ENCODE measurements at places on chromosomes 16 and 17. TPM values are rescaled to one million over a fixed set of nuclear protein-coding genes. Genes with fewer than 3 reads are reported as not detected.

DNA sequence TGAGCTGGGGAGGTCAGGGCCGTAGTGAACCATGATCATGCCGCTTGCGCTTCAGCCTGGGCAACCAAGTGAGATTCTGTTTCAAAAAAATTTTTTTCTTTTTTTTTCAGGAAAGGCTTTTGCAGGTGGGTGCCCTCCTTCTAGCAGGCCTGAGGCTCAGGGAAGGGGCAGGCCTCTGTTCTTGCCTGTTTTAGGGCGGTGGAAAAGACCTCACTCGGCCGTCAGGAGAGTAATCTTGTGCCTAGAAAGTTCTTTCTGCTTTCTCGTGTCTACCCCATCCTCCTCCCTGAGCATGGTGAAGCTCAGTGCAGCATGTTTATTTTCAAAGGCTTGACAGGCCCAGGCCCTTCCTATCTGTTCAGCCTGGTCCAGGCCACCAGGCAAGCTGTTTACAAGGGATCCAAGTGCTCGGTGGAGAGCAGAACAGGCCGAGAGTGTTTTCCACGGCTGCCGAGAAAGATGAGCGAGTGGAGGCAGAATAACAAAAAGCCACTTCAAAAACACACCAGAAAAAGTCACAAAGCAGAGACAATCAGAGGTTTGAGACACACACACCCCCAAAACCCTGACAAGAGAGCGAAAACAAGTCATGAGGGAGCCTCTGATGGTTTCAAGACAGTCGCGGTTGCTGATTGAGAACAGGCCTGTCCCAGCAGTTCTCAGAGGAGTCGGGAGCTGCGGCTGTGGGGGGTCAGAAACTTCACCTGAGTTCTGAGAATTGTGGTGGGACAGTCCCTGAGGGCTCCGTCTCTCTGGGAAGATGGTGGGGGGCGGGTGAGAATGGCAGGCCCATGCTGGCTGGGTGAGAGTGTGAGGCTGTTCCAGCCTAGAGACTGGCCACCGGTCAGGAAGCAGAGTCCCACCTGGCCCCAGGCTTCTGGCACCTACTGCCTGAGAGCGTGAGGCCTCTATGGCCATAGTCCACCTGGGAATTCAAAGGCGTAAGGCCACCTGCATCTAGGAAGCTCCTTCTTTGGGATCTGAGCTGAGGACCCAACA, 37.5 kb upstream of the CCR7 start:
- DNase-seq, result no peak

DNA sequence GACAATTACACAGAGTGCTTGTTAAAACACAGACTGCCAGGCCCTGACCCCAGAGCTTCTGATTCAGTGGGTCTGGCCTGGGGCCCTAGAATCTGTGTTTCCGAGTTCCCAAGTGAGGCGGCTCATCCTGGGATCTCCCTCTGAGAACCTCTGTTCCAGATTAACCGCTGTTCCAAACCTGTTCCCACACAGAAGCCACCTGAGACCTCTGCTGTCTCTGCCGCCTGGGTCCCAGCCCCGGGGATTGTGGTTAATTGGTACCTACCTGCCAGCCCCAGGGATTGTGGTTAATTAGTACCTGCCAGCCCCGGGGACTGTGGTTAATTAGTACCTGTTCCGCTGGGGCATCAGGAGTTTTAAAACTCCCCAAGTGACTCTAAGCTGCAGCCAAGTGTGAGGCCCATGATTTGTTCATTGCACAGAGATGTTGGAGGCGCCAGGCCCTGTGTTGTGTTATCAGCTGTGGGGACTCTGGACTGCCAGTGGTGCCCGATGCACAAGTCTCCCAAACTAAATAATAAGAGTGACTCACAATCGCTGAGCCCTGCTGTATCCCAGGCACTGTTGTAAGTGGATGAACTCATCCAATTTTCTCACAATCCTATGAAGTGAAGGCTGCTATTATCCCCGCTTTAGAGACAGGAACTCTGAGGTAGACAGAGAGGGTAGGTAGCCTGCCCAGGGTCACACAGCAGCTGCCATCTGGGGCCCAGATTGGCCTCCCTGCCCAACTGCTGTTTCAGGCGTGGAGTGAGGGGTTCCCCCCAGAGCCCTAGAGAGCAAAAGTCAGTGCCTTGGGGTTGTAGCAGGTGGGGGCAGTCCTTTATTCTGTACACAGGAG, 219.7 kb downstream of the IRF8 start:
- no peak for DNase-seq

- DNase-seq, result no peak
These were observed 310.5 kb upstream of the GOT2 start for GRCh38 chr16:59044616-59045015.

DNA sequence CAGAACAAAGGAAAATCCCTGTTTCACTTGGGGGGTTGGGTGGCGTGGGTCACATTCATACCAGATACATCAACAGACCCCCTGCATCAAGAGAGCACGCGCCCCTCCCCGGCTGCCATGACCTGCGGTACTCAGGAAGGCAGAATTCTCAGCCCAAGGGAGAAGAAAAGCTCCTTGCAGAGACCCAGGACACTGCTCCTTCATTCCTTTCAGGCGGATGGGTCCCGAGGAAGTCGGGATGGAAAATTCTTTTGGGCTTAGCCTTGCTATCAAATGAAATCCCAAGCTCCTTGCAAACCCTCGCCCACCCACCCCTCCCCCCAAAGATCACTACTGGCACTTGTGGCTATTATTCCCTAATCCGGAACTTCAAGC, 40.6 kb downstream of the HIC1 start:
- no peak for DNase-seq

- DNase-seq, result no peak
These were observed 66.7 kb downstream of the NUP88 start for GRCh38 chr17:5352681-5353289.

DNA sequence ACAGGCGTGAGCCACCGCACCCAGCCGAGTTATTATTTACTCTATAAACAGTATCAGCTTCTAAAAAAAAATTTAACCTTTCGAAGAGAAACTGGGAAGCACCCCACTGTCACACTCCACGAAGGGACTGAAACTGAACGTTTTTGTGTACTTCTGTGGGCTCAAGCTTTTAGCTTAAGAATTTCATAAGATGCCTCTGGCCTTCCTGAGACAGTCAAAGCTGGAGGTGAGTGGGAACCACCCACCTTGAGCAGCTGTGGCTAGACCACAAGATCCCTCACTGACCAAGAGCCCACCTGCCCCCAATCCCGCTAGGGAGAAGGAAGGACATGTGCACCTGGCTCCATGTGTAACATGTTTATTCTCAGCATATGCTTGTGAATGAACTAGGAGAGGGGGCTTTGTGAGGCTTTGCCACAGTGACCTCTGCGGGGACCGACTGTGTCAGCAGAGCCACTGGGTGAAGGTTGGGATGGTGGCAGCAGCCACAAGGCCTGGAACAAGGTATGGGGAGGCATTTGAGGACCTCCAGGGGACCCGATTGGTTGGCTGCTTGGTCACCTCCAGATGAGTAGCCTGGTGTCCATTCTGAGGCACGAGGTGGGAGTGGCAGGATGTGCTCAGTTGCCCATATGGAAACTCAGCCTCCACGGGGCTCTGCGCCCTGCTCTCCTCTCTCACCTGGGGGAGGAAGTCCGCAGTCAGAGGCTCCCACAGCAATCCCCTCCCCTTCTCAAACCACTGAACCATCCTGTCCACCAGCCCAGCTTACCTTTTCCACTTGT, 4.8 kb downstream of the DPEP3 start:
- no peak for DNase-seq

- DNase-seq, result no peak
These were observed 50.4 kb downstream of the SLFN5 start for GRCh38 chr17:35293151-35293847.

DNA sequence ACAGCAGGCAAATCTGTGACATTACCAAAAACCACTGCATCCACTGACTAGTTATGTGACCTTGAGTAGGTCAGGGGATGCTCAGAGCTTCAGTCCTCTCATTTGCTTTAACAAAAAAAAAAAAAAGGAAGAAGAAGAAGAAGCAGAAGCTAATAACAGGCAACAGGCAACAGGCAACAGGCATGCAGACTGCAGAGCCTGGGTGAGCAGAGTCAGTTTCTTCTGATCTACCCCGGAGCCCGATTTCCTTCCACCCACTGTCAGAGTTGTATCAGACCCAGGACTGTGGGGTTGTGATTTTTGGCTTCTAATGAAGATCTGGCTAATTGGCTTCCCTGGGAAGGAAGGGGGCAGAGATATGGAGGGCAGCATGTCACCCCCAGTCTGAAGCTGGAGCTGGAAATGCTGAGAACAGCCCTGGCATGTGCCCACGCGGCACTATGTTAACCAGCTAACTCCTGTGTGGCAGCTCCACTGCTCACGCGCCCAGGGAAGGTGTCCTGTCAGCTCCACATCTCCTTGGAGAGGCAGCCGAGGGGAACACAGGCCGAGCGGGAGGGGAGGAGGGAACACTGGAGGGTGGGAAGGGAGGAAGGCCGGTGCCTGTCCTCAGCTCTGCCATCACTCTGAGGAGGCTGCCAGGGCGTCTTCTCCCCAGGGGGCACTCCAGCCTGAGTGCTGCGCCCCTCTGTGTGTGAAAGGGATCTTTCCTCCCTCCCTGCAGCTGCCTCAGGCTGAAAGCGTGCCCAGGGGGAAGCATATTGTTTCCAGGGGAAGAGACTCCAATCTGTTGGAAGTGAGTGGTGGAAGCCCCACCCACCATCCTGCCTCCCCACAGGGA, 17.6 kb downstream of the SRCIN1 start:
- DNase-seq, result no peak

- DNase-seq, result no peak
These were observed 24.4 kb downstream of the CNTROB start for GRCh38 chr17:7956228-7956965.

The DNAJA2 gene
- total RNA-seq, result 65.4 TPM

The ITGB3 gene
- 17.3 TPM for total RNA-seq

The TEKT5 gene
- total RNA-seq, result not detected

The IL34 gene
- total RNA-seq, result 1.3 TPM

The ABCC12 gene
- total RNA-seq, result not detected

Measured in omental fat pad (tissue), 4 donors.